Activated CD4-positive, alpha-beta T cell treated with anti-CD3 and anti-CD28 coated beads, Interleukin-2, amount 10 ng/mL, durations not matched to agents 7 days and 5 days (primary cell): ENCODE measurements at places on chromosomes 1 and 21. TPM values are rescaled to one million over a fixed set of nuclear protein-coding genes. Genes with fewer than 3 reads are reported as not detected.
A peak's percentile ranks its signal among the peaks of the same experiment; 100 is the strongest.

DNA sequence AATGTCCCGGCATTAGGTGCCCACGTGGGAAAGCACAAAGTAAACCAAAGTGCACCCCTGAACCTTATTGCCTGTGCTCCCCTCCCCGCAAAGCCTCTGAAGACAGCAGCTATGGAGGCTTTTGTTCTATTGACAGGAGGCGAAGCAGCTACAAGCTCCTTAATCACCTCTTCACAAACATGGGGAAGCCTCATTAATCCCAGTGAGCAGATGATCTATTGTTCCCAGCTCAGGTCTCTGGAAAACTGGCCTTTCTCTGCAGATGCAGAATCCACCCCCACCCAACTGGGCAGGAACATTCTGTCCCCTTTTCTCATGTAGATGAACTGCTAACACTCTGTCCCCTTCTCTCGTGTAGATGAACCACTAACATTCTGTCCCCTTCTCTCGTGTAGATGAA lies 190.5 kb upstream of the CSF3R start:
- H3K4me1 ChIP-seq: no peaks in the 10 kb centered on the region
- no peak overlapping the region for H3K4me3 ChIP-seq
- H3K27me3 ChIP-seq: peaks cover 21% of the 10 kb centered on the region
- no peaks in the 10 kb centered on the region for H3K36me3 ChIP-seq
- no peak overlapping the region for H3K27ac ChIP-seq

DNA sequence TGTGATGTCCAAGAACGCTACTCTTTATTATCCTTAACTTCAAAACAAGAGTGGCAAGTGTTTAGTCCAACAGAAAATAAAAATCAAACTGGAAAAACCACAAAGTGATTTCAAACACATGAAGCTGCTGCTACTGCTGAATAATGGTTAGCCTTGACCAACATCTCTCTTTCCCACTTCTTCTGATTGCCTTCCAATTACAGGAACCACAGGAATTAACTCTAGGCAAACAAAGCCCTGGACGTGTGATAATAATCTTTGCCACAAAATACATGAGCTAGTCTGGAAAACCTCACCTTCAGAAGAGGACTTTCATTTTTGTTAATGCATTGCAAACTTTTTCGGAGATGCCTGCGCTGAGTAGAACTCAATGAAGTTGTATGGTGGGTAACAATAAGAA lies 48.6 kb upstream of the COL11A1 start:
- H3K4me3 ChIP-seq: no peak overlapping the region
- DNase-seq: no peak
- no peak overlapping the region for H3K27ac ChIP-seq
- no peaks in the 10 kb centered on the region for H3K4me1 ChIP-seq

DNA sequence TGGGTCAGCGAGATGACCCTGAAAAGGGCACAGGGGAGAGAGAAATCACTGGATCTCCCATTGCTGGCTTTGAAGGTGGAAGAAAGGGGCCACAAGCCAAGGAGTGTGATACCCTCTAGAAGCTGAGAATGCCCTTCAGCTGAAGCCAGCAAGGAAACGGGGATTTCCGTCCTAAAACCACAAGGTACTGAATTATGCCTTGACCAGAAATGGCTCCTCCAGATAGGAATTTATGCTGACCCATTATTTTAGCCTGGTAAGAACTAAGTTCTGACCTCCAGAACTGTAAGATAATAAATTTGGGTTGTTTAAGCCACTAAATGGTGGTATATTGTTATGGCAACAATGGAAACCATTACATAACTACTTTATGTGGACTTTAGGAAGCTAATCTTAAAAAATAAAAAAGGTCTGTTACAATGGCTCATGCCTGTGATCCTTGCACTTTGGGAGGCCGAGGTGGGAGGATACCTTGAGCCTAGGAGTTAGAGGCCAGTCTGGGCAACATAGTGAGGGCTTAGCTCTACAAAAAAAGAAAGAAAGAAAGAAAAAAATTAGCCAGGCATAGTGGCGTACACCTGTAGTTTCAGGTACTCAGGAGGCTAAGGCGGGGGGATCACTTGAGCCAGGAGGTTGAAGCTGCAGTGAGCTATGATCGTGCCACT lies 3.6 kb upstream of the H6PD start:
- DNase-seq: no peak
- peaks cover 1% of the 10 kb centered on the region for H3K27me3 ChIP-seq
- H3K27ac ChIP-seq: no peak overlapping the region
- peaks cover 13% of the 10 kb centered on the region for H3K4me1 ChIP-seq

Gene CLCNKB
- not detected for total RNA-seq

GRCh38 chr21:25569084-25569483 lies 38.2 kb downstream of the MRPL39 start:
- DNase-seq: no peak
- peak overlapping the region; percentile 5 for H3K4me3 ChIP-seq
- peaks cover 45% of the 10 kb centered on the region for H3K36me3 ChIP-seq

- H3K4me1 ChIP-seq: peaks cover 27% of the 10 kb centered on the region
- H3K27ac ChIP-seq: no peak overlapping the region
- peaks cover 55% of the 10 kb centered on the region for H3K27me3 ChIP-seq
- H3K36me3 ChIP-seq: peaks cover 4% of the 10 kb centered on the region
- H3K4me3 ChIP-seq: no peak overlapping the region
Observed at GRCh38 chr1:212601524-212601923, 7.0 kb upstream of the ATF3 start.

- peaks cover 3% of the 10 kb centered on the region for H3K4me1 ChIP-seq
- H3K36me3 ChIP-seq: no peaks in the 10 kb centered on the region
- no peak overlapping the region for H3K4me3 ChIP-seq
- peaks cover 31% of the 10 kb centered on the region for H3K27me3 ChIP-seq
Observed at GRCh38 chr1:81797701-81798100, 3.0 kb upstream of the ADGRL2 start.

Gene PTPN14
- 0.37 TPM for total RNA-seq

Gene GRIK1
- total RNA-seq: not detected

Gene CTH
- total RNA-seq: 2.9 TPM

Gene FBXO2
- total RNA-seq: 1.8 TPM

DNA sequence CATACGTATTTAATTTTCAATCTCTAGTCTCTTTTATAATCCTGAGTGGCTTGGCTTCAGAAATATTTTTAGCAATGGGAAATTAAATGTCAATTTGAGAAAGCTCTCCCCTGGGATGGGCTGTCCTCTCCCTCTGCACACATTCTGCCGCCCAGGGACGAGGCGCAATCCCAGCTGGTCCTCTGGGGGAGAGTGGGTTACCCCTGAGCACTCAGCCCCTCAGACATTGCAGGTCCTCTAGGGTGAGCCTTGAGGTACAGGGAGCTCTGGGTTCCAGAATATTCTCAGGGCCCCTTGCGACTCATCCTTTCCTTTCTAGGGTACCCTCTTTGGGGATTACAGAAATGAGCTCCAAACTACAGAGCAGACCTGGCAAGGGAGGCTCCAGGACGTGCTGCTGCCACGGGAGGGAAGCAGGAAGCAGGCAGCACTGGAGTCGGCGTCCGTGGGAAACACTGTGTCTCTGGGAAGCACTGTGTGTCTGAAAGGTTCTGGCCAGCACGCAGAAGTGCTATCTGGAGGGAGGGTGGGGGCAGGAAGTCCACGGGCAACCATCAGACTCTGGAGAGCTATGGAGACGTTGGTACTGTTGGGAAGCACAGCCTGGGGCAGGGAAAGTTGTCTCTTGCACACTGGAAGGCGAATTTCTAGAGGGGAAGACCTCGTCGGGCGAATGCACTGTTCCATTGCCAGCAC lies 343.3 kb upstream of the VAMP3 start:
- no peak overlapping the region for H3K27ac ChIP-seq
- H3K4me1 ChIP-seq: no peaks in the 10 kb centered on the region
- DNase-seq: no peak
- H3K36me3 ChIP-seq: no peaks in the 10 kb centered on the region

Gene CFAP141
- total RNA-seq: not detected

DNA sequence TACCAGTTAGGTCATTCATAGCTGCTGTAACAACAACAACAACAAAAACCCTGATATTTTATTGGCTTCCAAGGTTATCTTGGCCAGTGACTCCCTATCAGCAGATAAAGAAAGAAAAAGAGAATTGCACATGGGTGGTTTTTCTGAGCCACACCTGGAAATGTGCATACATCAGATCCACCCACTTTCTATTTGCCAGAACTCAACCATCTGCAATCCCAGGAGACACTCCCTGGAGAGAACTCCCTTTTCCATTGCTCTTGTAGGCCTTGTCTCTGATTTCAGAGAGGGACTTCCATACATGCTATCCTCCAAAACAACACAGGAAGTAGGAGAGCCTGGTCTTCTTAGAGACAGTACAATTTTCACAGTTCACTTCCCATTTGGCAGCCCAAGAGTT lies 74.9 kb upstream of the ZC3H11B start:
- H3K36me3 ChIP-seq: no peaks in the 10 kb centered on the region
- H3K4me1 ChIP-seq: no peaks in the 10 kb centered on the region
- no peak overlapping the region for H3K4me3 ChIP-seq

DNA sequence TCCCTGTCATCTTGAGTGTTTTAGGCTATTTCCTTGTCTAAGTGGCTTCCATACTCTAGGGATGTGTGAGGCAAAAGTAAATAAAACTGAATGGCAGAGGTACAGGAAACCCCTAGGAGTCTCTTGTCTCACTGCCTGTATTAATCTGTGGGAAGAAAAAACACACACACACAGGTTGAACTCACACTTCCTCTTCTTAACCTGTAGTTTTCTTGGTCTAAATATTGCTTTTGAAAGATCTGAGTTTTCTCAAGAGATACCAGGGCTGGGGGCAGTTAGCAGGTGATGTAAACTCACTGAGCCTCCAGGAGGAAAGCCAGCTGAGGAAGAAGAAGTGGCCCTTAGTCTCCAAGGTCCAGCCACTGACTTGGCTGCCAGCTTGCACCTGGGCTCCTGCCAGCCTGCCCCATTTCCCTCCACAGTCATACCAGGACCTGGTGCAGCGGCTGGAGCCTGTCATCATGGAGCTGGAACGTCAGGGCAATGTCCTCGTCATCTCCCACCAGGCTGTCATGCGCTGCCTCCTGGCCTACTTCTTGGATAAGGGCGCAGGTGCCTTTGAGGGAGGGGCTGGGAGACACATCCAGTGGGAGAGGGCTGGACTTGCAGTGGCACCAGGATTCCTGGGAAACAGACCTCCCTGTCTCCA lies 16.9 kb downstream of the PFKFB2 start:
- no peak for DNase-seq
- H3K4me1 ChIP-seq: peaks cover 37% of the 10 kb centered on the region
- peaks cover 7% of the 10 kb centered on the region for H3K36me3 ChIP-seq
- peak overlapping the region; percentile 76 for H3K27ac ChIP-seq
- H3K27me3 ChIP-seq: peaks cover 7% of the 10 kb centered on the region
- no peak overlapping the region for H3K4me3 ChIP-seq

- no peak for DNase-seq
- H3K36me3 ChIP-seq: peaks cover 7% of the 10 kb centered on the region
- no peak overlapping the region for H3K27ac ChIP-seq
- no peak overlapping the region for H3K4me3 ChIP-seq
Observed at GRCh38 chr1:1664941-1665814, 6.4 kb upstream of the CDK11B start.

- no peak for DNase-seq
- H3K4me1 ChIP-seq: peaks cover 22% of the 10 kb centered on the region
- no peaks in the 10 kb centered on the region for H3K27me3 ChIP-seq
- peaks cover 9% of the 10 kb centered on the region for H3K36me3 ChIP-seq
- H3K4me3 ChIP-seq: no peak overlapping the region
Observed at GRCh38 chr21:34190576-34191321, 117.4 kb downstream of the MRPS6 start.

Gene C1orf87
- not detected for total RNA-seq

Gene NEK2
- 49.0 TPM for total RNA-seq

GRCh38 chr1:205325334-205325884 lies 3.9 kb upstream of the NUAK2 start:
- H3K36me3 ChIP-seq: peaks cover 7% of the 10 kb centered on the region
- peaks cover 24% of the 10 kb centered on the region for H3K27me3 ChIP-seq
- no peak overlapping the region for H3K27ac ChIP-seq
- H3K4me3 ChIP-seq: no peak overlapping the region
- DNase-seq: peak; percentile 68

- H3K27ac ChIP-seq: peak overlapping the region; percentile 92
- H3K4me1 ChIP-seq: peaks cover 55% of the 10 kb centered on the region
- peaks cover 4% of the 10 kb centered on the region for H3K36me3 ChIP-seq
- no peaks in the 10 kb centered on the region for H3K27me3 ChIP-seq
- DNase-seq: peak; percentile 48
Observed at GRCh38 chr1:51518033-51518585, 957 bp downstream of the EPS15 start.

GRCh38 chr1:240599299-240599698 lies 12.7 kb downstream of the GREM2 start:
- H3K27ac ChIP-seq: no peak overlapping the region
- no peaks in the 10 kb centered on the region for H3K4me1 ChIP-seq
- no peak for DNase-seq
- H3K27me3 ChIP-seq: no peaks in the 10 kb centered on the region
- no peak overlapping the region for H3K4me3 ChIP-seq

GRCh38 chr1:107246775-107247345 lies 106.0 kb downstream of the NTNG1 start:
- H3K4me1 ChIP-seq: peaks cover 12% of the 10 kb centered on the region
- DNase-seq: no peak
- H3K36me3 ChIP-seq: no peaks in the 10 kb centered on the region
- no peak overlapping the region for H3K4me3 ChIP-seq

Gene ADCY10
- total RNA-seq: 0.15 TPM

Gene OR10J1
- total RNA-seq: not detected

GRCh38 chr21:41149199-41149598 lies 18.8 kb upstream of the BACE2 start:
- H3K4me1 ChIP-seq: no peaks in the 10 kb centered on the region
- H3K36me3 ChIP-seq: no peaks in the 10 kb centered on the region
- peaks cover 1% of the 10 kb centered on the region for H3K27me3 ChIP-seq
- H3K4me3 ChIP-seq: no peak overlapping the region
- DNase-seq: no peak
- peak overlapping the region; percentile 57 for H3K27ac ChIP-seq

- H3K27me3 ChIP-seq: no peaks in the 10 kb centered on the region
- H3K36me3 ChIP-seq: peaks cover 72% of the 10 kb centered on the region
- H3K4me3 ChIP-seq: no peak overlapping the region
- peaks cover 48% of the 10 kb centered on the region for H3K4me1 ChIP-seq
- no peak for DNase-seq
- H3K27ac ChIP-seq: no peak overlapping the region
Observed at GRCh38 chr1:40762144-40762923, 21.3 kb upstream of the KCNQ4 start.

Gene SPRR2A
- not detected for total RNA-seq

DNA sequence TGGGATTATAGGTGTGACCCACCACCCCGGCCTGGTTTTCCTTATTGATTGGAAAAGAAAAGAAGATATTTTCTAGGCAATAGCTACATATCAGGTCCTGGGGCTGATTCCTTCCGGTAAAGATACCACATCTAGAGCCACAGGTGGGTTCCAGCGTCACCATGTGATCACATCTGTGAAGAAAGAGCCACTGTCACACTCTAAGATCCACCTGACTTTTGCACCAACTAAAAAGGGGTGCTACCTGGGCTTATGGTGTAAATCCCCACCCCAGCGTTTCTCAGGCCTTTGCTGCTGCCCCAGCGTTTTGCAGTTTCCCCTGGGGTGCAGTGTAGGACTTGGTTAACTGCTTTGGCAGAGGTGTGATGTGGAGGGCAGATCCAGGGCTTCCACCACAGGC lies 22.3 kb upstream of the PDE9A start:
- H3K27me3 ChIP-seq: peaks cover 5% of the 10 kb centered on the region
- no peak overlapping the region for H3K4me3 ChIP-seq
- H3K36me3 ChIP-seq: no peaks in the 10 kb centered on the region
- peaks cover 4% of the 10 kb centered on the region for H3K4me1 ChIP-seq
- H3K27ac ChIP-seq: no peak overlapping the region

GRCh38 chr21:45408801-45409261 lies 3.9 kb downstream of the COL18A1 start:
- no peak overlapping the region for H3K4me3 ChIP-seq
- H3K27me3 ChIP-seq: peaks cover 20% of the 10 kb centered on the region
- H3K36me3 ChIP-seq: no peaks in the 10 kb centered on the region
- DNase-seq: no peak
